NT2/D1 (cell line): ENCODE measurements at places on chromosomes 2 and 18.

DNA sequence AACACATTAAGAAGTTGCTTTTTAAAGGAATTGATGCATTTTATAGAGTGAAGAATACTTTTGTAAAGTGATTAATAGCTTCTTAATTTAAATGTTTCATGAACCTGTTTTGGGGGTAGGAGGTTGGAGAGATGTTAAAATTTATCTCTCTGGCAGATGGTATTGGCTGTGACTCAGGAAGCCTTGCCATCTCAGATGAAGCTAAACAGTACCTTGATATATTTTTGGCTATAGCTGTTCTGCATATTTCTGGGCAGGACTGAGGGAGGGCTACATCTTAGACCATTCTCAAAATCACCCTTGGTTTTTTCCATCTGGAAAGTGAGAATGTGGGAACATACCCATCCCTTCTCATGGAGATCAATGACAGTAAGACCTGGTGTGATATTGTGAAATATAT, 13.4 kb downstream of the CAPN14 start:
- DNase-seq = no peak

GRCh38 chr18:76468345-76469304, 26.4 kb downstream of the ZNF516 start:
- no peak for DNase-seq

GRCh38 chr18:76058146-76058545, 436.9 kb downstream of the ZNF516 start:
- no peak for DNase-seq

DNA sequence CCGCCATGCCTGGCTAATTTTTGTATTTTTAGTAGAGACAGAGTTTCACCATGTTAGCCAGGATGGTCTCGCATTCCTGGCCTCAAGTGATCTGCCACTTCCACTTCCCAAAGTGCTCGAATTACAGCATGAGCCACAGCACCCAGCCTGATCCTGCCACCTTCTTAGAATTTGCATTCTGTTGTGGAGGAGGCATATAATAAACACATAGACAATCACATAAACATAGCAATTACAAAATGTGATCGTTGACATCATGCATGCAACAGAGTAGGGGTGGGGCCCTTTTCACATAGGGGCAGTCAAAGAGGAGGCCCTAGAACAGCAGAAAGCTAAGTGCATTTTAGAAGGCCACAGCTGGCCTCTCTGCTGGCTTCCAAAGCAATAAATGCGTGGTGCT, 39.9 kb upstream of the TSPYL6 start:
- DNase-seq = no peak

DNA sequence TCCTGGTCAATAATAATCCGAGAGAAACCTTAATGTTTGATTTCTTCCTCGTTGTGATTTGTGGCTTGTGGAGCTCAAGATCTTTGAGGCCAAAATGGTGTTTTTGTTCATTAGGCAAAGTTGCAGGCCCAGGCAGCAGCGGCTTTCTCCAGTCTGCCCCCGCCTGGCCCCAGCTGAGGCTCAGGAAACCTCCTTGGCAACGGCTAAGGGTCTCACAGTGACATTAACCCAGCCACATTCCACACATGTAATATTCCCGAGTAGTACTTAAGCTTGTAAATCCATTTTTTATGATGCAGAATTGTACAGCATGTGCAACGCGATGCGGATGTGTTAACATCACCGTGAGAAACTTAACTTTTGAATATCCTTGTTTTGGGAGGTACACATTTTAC, 200.1 kb downstream of the BCL11A start:
- DNase-seq = peak; percentile 15

DNA sequence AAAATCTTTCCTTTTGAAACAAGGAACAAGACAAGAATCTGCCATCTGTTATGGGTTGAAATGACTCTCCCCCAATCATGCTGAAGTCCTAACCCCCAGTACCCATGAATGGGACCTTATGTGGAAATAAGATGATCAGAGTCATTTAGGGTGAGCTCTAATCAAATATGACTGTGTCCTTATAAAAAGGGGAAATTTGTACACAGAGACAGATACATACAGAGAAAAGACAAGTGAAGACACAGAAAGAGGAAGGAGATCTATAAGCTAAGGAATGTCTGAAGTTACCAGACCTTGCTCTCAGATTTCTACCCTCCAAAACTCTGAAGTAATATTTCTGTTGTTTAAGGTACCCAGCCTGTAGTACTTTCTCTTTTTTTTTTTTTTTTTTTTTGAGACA, 15.7 kb downstream of the TGFBRAP1 start:
- no peak for DNase-seq

DNA sequence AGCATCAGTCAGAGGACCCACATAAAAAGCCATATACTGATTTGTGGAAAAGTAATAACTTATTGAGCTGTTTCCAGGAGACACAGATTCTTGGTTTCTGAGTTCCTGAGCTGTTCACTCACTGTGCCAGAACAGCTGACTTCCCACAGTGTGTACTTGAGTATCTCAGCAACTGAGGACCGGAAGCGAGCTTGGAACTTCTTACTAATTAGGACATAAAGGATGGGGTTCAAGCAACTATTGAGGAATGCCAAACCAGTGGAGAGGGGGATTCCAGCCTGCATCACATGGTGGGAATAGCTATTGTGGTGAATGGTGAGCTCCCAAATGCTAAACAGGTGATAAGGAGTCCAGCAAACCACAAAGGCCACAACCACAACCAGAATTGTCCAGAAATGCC, 16.4 kb downstream of the EEF1B2 start:
- no peak for DNase-seq

DNA sequence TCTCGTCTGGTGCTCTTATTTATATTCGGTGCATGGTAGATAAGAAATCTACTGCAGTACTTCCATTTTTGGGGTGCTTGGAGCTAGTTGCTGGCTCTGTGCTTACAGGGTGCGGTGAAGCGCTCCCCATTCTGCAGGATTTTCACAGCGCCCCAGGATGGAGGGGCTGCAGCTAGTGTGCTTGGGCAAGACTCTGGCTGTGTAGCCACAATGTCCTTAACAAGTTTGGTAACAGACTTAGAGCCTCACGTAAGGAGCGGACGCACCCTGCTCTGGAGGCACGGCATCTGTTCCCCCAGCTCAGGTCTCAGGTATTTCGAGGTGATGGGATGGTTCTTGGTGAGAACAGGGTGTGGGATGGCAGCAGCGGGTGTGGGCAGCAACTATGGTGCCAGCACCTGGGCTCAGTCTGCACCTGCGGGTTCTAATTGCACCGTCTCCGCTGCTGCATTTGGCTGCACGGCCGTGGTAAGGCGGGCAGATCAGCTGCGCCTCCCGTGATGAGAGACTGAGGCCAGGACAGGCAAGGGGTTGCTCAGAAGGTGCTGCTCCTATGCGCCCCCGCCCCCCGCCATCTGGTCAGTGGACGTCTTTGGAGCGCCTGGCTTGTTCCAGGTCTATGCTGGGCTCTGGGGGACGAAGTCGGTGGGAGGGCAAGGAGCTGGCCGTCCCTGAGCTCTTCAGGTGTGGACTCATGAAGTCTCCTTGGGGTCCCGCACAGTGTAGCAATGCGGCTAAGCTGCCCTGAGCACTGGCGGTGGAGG, 20.1 kb upstream of the ALLC start:
- no peak for DNase-seq

DNA sequence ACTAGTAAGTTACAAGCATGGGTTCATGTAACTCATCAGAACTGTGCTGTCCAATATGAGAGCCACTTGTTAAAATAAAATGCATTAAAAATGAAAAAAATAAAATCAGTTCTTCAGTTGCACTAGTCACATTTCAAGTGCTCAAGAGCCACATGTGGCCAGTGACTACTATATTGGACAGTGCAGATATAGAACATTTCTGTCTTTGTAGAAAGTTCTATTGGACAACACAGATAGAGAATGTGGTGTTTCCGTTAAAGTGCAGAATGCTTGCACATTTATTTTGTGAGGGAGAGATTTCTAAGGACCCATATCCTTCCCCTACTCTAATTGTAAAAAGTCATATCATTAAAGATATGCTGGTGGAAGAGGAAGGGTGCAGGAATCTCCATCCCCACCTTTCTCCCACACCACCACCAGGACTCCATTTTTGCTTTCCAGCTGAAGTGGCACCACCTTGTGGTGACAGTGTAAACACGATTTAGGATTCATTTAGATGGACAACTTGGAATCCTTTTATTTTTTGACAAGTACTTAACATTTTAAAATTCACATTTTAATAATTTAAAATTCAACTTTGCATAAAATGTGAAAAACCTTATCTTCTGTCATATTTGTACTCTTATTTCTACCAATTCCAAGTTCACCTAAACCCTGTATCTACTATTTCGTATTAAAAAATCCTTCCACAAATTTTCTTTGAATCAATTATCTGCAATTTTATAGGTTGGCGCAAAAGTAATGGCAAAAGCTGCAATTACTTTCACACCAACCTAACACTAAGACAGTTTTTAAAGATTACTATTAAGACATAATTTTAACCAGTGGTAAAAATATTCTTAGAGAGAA, 9.4 kb upstream of the CD302 start:
- peak; percentile 51 for DNase-seq

- no peak for DNase-seq
These were observed 61.2 kb upstream of the SLC39A10 start for GRCh38 chr2:195595825-195596224.

DNA sequence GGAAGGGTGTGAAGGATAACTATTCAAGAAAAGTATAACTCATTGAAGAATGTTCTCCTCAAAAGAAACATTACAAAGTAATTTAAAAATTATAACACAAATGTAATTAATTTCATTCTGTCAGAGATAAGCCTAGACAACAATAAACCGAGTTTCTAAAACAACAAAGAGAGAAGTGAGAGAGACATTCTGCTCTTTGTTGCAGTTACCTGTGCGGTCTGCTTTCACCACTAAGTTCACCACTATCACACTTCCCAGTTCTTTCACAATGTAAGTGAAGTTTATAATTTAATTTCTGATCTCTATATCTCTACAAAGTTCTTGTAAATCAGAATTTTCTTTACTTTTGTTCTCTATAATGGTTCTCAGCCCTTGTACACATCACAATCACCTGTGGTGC, 76.3 kb upstream of the FRZB start:
- DNase-seq = no peak

GRCh38 chr18:7902399-7902839, 335.3 kb downstream of the PTPRM start:
- DNase-seq = no peak

DNA sequence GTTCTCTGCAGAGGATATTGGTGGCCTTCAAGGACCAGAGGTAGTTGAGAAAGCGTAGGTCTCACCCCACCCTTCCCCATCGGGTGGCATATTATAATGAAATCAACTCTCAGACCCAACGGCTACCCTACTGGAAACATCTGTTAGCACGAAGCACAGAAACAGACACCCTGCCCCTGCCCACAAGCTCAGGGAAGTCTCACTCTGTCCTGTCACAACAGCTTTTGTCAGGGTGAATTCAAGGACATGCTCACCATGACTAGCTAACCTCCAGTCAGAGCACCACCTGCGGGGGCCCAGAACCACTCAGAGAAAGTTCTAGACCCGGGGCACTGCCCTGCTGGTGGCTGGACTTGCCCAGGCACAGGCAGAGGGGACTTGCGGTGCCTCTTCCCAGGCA, 3.5 kb upstream of the B3GNT7 start:
- no peak for DNase-seq

DNA sequence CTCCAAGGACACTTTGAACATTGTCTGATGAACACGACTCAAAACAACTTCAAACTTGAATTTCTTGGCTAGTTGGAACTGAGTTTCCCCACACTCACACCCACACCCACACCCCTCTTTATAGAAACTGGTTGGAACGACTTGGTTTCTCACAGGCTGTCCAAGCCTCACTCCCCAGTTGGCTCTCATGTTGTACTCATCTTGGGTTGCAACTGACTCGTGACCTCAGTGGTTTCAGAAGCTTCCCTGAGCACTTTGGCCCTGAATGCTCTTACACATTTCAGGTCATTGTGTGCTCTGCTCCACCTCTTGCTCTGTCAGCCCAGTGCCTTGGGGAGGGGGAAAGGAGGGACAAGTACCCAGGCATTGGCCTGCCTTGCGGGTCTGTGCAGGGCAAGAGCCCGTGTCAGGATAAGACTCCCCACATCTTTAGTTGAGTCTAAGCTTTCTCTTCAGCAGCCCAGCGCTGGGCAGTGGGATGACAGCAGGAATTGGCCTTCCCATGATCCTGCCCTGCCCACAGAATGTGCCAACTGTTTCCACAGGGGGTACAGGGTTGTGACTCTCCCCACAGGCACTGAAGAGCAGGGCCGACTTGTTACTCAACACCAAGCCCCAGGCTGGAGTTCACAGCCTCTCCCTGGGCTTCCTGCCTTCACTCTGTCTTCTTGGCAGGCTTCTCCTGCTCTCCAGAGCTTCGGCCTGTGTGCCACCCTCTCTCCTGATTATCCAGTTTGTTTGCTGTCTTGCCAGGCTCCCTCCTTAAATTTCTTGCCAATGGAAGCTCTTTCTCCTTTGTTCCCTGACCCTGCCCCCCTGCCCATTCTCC, 104.6 kb downstream of the RTN4 start:
- no peak for DNase-seq

DNA sequence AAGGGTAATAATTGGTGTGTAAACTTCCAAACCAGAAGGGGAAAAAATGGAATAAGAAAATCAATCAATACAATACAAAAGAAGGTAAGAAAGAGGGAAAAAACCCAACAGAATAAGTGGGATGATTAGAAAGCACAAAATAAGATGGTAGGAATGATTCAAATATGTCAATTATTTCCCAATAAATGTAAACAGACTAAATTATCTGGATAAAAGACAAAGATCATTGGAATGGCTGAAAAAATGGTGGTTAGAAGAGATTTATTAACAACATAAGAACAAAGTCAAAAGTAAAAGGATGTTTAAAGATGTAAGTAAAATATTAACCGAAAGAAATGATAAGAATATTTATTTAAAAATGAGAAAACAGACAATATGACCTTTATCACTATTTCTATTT, 103.5 kb upstream of the YWHAQ start:
- DNase-seq = no peak

GRCh38 chr2:44649381-44649780, 287.6 kb downstream of the CAMKMT start:
- DNase-seq = no peak

GRCh38 chr18:37124516-37124915, 295.6 kb downstream of the KIAA1328 start:
- no peak for DNase-seq

DNA sequence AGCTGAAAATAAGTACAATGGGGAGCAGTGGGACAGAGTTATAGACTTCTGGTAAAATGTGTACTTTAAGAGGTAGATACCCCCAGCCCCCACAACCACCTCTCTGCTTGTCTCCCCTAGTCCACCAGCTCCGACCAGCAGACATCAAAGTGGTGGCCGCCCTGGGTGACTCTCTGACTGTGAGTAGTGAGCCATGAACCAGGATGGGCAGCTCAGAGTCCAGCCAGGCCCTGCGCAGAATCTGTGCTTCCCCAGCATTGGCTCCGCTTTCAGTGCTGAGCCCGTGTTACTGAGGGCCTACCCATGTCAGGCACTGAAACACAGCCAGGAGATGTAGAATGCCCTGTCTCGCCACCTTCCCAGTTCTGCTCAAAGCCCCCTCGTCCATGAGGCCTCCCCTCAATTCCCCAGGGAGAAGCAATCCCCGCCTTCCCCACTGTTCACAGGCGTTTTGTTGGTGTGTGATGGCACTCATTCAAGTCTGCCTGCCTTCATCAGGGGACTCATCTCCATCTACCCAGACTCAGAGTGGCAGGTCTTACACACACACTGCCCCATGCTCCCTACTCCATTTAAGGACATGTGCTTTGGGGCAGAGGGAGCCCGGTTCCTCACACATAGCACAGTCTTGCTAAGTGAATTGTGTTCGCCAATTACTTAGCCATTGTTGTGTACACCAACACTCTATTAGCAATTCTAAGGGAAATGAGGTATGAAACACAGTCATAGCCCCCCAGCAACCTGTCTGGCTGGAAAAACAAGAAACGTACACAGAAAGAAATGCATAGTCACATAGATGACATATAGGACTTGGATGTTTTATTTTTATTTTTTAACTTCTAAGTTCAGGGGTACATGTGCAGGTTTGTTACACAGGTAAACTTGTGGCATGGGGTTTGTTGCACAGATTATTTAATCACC, 122.6 kb downstream of the PLB1 start:
- no peak for DNase-seq
